ENCODE measurements at places on chromosomes 4 and X. TPM values are rescaled to one million over a fixed set of nuclear protein-coding genes. Genes with fewer than 3 reads are reported as not detected.

GRCh38 chrX:3345281-3346191 lies 916 bp downstream of the MXRA5 start:
- peaks cover 6% of the 10 kb centered on the region for H3K36me3 ChIP-seq
- H3K4me1 ChIP-seq = no peaks in the 10 kb centered on the region
- peaks cover 16% of the 10 kb centered on the region for H3K27me3 ChIP-seq
- H3K4me3 ChIP-seq = no peak overlapping the region
- no peak overlapping the region for H3K27ac ChIP-seq

- no peak overlapping the region for H3K4me3 ChIP-seq
- peaks cover 15% of the 10 kb centered on the region for H3K4me1 ChIP-seq
- H3K27me3 ChIP-seq = no peaks in the 10 kb centered on the region
- no peaks in the 10 kb centered on the region for H3K36me3 ChIP-seq
- DNase-seq = no peak
- no peak overlapping the region for H3K27ac ChIP-seq
Observed at GRCh38 chr4:54959651-54960116, 165.7 kb downstream of the KDR start.

- H3K27ac ChIP-seq = no peak overlapping the region
- H3K4me3 ChIP-seq = no peak overlapping the region
- H3K4me1 ChIP-seq = no peaks in the 10 kb centered on the region
- DNase-seq = no peak
- no peaks in the 10 kb centered on the region for H3K36me3 ChIP-seq
- no peaks in the 10 kb centered on the region for H3K27me3 ChIP-seq
Observed at GRCh38 chr4:8317474-8317873, 47.9 kb downstream of the HTRA3 start.

GRCh38 chrX:139423186-139423585 lies 107.4 kb upstream of the F9 start:
- no peaks in the 10 kb centered on the region for H3K4me1 ChIP-seq
- H3K27me3 ChIP-seq = no peaks in the 10 kb centered on the region
- no peak for DNase-seq

Gene CT47B1
- total RNA-seq = not detected

DNA sequence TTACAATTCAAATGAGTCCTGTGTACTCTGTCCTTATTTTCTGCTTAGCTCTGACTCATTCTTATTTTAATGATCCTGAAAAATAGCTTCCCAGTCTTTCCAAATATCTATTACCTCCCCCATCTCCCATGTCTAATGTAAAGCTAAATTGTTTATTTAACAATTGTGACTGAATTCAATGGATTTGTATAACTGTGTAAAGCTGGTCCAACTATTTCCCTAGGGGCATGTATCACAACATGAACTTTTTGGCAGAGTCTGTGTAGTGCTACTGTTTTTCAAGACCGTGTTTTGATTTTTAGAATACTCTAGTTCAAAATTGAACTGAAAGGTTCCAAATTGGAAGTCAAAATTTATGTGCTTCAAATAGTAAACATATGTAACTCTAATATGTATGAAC lies 67.8 kb downstream of the SPCS3 start:
- peaks cover 10% of the 10 kb centered on the region for H3K27me3 ChIP-seq
- peak overlapping the region; percentile 26 for H3K27ac ChIP-seq
- H3K4me3 ChIP-seq = no peak overlapping the region
- no peaks in the 10 kb centered on the region for H3K4me1 ChIP-seq

All from activated T-cell treated with anti-CD3 and anti-CD28 coated beads, Interleukin-2, amount 50 U/mL, for 72 hours (primary cell).